ENCODE measurements at places on chromosomes 6 and 20. TPM values are rescaled to one million over a fixed set of nuclear protein-coding genes. Genes with fewer than 3 reads are reported as not detected.

GRCh38 chr20:36150489-36150846, 4.1 kb upstream of the EPB41L1 start:
- no peak for DNase-seq

GRCh38 chr20:62376112-62377063, 9.3 kb upstream of the LAMA5 start:
- DNase-seq, result no peak

DNA sequence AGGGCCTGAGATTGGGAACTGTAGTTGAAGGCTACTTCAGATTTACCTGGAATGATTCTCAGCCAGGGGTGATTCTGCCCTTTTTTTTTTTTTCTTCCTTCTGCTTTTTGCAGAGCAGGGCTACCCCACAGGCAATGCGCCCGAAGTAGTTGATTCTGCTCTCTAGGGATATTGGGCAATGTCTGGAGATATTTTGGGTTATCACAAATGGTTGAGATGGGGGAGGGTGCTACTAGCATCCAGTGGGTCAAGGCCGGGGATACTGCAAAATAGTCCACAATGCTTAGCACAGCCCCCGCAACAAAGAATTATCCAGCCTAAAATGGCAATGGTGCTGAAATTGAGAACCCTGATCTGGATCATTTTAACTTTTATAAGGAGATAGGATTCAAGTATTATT, 71.2 kb upstream of the ZMYND8 start:
- DNase-seq, result no peak

- no peak for DNase-seq
Observed at GRCh38 chr6:136592930-136593673, 42.9 kb upstream of the MAP7 start.

- DNase-seq, result no peak
Observed at GRCh38 chr20:62837790-62838127, 20.9 kb downstream of the COL9A3 start.

Gene TSHZ2
- 12.6 TPM for total RNA-seq

Data from lower lobe of right lung (tissue), 2 donors.